ENCODE measurements at places on chromosomes 13 and 19. TPM values are rescaled to one million over a fixed set of nuclear protein-coding genes. Genes with fewer than 3 reads are reported as not detected.

GRCh38 chr13:78035500-78035899 lies 116.9 kb upstream of the EDNRB start:
- no peak for DNase-seq

GRCh38 chr19:55559684-55560083 lies 14.3 kb upstream of the SBK3 start:
- no peak for DNase-seq

DNA sequence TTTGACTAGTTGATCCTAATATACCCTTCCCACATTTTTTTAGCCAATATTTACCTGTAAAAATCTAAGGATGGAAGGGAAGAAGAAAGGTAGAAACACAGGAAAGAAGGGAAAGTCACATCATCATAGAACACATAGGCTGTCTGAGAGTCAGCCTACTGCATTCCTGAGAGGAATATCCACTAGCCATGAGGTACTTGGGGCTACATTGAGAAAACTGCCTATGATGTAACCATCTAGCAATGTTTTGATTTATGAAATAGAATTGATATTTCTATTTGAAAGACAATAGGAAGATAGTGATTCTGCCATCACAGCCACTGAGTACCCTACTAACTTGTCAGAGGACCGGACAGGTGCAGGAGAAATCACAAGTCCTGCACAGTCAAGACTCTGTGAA lies 873.8 kb downstream of the GPC5 start:
- no peak for DNase-seq

- no peak for DNase-seq
Observed at GRCh38 chr13:40562975-40563349, 103.5 kb downstream of the FOXO1 start.

Gene FAM216B
- 0.01 TPM for polyA plus RNA-seq

Gene CPB2
- not detected for polyA plus RNA-seq

Measured in ovary (tissue), 10 donors.